Activated effector memory CD4-positive, alpha-beta T cell treated with anti-CD3 and anti-CD28 coated beads, Interleukin-2, amount 50 U/mL, for 16 hours (primary cell): ENCODE measurements at places on chromosomes 13 and 19.

DNA sequence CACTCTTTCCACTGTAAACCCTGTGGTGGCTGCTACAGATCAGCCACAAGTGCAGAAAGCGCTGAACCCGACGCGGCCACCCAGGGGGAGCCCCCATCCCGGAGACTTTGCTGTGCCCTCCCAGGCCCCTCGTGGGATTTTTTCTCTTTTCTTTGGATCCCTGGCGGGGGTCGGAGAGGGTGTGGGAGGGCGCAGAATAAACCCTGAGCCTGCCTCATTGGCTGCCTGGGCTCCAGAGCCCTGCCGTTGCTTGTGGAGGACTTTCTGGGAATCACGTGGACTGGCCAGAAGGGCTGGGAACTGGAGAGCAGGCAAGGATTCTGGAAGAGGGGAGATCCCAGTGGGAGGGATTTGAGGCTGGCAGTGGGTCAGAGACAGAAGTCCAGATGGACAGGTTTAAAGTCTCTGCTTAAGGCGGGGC, 24.9 kb downstream of the GADD45B start:
- DNase-seq: no peak

- no peak for DNase-seq
Measured at GRCh38 chr13:102260256-102260655, 141.6 kb downstream of the FGF14 start.

DNA sequence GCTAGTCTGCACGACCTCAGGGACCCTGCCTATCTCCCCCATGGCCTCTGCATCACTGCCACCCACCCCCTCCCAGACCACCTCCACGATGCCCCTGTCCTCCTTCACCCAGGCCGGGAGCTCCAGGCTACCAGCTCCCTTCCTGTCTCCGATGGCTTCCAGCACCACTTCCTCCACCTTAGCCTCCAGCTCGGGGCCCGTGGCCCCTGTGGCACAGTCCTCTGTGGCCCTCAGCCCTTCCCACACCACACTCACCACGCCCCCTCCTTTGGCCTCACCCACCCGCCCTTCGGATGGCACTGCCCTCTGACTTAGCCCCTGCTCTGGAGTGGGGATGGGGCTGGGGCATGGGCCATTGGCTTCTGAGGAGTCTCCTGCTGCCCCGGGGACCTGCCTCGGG, 7.2 kb downstream of the PALM3 start:
- no peak for DNase-seq

- DNase-seq: no peak
Measured at GRCh38 chr13:76965759-76966421, 17.6 kb downstream of the ACOD1 start.

- no peak for DNase-seq
Measured at GRCh38 chr13:42990291-42991232, 1.5 kb downstream of the EPSTI1 start.
